C1 segment of cervical spinal cord (tissue), 14 donors: ENCODE measurements at places on chromosomes 12 and 14.
A peak's percentile ranks its signal among the peaks of the same experiment; 100 is the strongest.

- DNase-seq: no peak
These were observed 91.2 kb downstream of the SLC25A21 start for GRCh38 chr14:37081218-37081617.

- no peak for DNase-seq
These were observed 890 bp downstream of the KRT71 start for GRCh38 chr12:52552055-52552454.

GRCh38 chr12:122980183-122981035, at the start of gene ARL6IP4:
TSS of gene ARL6IP4 (plus strand) at chr12:122980681. CDS start at chr12:122981140, 459 bp downstream.
- peak; percentile 52 for DNase-seq

- DNase-seq: no peak
These were observed 85.0 kb downstream of the SYNE3 start for GRCh38 chr14:95431199-95432143.

GRCh38 chr14:33505266-33505962, 445.5 kb downstream of the EGLN3 start:
- no peak for DNase-seq

DNA sequence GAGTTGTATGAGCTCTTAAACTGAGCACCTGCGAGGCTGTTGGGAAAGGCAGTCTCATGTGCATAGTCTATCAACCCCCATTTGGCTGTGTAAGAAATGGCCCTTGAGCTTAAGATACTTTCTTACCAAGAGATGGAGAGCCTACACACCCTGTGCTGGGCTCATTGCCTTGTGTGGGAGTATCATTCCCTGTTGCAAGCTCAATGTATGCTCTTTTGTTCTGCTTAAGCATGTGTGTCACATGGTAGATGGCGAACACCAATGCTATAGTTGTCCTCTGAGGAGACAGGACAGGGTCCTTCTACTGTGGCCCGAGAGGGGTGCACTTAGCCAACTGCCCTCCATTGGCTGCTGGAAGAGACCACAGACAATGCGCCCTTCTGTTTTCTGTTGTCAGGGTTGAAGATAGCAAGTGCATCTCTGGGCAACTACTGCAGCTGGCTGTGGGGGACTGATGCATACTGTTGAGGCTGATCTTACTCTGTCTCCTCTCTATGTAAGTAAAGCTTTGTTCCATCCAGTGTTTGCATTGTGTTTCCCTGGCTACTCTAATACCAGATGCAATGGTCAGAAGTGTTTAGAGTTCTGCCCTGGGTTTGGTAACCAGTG, 79.5 kb downstream of the PTPRB start:
- DNase-seq: peak; percentile 23

- DNase-seq: no peak
These were observed 211.8 kb downstream of the SNAPC1 start for GRCh38 chr14:61973981-61974380.
